ENCODE measurements at places on chromosomes 4 and X. TPM values are rescaled to one million over a fixed set of nuclear protein-coding genes. Genes with fewer than 3 reads are reported as not detected.
A peak's percentile ranks its signal among the peaks of the same experiment; 100 is the strongest.

The AFM gene
- not detected for total RNA-seq

The GSTCD gene
- total RNA-seq: 20.8 TPM

The KIT gene
- 0.28 TPM for total RNA-seq

The CLRN2 gene
- not detected for total RNA-seq

The DKK2 gene
- not detected for total RNA-seq

The GAGE12E gene
- not detected for total RNA-seq

The PCGF3 gene
- total RNA-seq: 19.7 TPM

The GRPR gene
- total RNA-seq: not detected

The GPR119 gene
- total RNA-seq: not detected

- no peaks in the 10 kb centered on the region for H3K36me3 ChIP-seq
- no peaks in the 10 kb centered on the region for H3K4me1 ChIP-seq
- H3K27ac ChIP-seq: no peak overlapping the region
- no peak for DNase-seq
- no peaks in the 10 kb centered on the region for H3K27me3 ChIP-seq
Measured at GRCh38 chrX:39519030-39519488, 578.7 kb downstream of the BCOR start.

DNA sequence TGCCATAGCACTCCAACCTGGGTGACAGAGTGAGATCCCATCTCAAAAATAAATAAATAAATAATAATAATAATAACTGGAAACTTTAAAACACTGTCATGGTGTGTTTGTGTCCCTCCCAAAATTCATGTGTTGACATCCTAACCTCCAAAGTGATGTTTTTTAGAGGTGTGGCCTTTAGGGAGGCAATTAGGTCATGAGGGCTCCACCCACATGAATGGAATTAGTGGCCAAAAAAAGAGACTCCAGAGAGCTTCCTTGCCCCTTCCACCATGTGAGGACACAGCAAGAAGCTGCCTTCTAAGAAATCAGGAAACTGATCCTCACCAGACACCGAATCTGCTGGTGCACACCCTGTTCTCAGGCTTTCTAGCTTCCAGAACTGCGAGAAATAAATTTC, 23.8 kb upstream of the RAPGEF2 start:
- H3K36me3 ChIP-seq: peaks cover 8% of the 10 kb centered on the region
- H3K27ac ChIP-seq: no peak overlapping the region
- H3K4me3 ChIP-seq: no peak overlapping the region
- no peaks in the 10 kb centered on the region for H3K27me3 ChIP-seq
- no peak for DNase-seq
- H3K4me1 ChIP-seq: peaks cover 32% of the 10 kb centered on the region

GRCh38 chr4:137533855-137534254, 1.6 kb upstream of the PCDH18 start:
- H3K4me1 ChIP-seq: no peaks in the 10 kb centered on the region
- no peaks in the 10 kb centered on the region for H3K27me3 ChIP-seq
- H3K4me3 ChIP-seq: no peak overlapping the region
- H3K36me3 ChIP-seq: no peaks in the 10 kb centered on the region
- DNase-seq: no peak

DNA sequence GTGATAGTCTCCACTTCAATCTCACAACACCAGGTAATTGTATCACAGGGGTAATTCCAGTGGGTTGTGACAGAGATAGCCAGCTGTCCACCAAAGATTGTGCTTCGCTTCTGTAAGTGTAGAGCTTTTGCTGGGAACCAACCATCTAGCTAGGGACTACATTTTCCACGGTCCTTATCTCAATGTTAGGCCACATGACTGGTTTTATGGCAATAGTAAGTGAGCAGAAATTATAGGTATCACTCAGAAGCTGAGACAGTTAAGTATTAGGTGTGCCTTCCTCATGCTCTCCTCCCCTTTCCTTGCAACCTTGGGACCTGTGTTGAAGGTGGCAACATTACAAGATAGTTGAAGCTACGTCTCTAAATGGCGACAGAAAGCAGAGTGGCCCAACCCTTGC, 108.8 kb upstream of the NALF2 start:
- no peaks in the 10 kb centered on the region for H3K36me3 ChIP-seq
- no peaks in the 10 kb centered on the region for H3K4me1 ChIP-seq
- no peak overlapping the region for H3K27ac ChIP-seq
- DNase-seq: no peak
- H3K27me3 ChIP-seq: peaks cover 4% of the 10 kb centered on the region
- no peak overlapping the region for H3K4me3 ChIP-seq

GRCh38 chrX:22433292-22434070, 160.8 kb downstream of the CBLL2 start:
- H3K4me1 ChIP-seq: no peaks in the 10 kb centered on the region
- H3K27ac ChIP-seq: no peak overlapping the region
- H3K27me3 ChIP-seq: no peaks in the 10 kb centered on the region
- DNase-seq: no peak
- no peaks in the 10 kb centered on the region for H3K36me3 ChIP-seq

DNA sequence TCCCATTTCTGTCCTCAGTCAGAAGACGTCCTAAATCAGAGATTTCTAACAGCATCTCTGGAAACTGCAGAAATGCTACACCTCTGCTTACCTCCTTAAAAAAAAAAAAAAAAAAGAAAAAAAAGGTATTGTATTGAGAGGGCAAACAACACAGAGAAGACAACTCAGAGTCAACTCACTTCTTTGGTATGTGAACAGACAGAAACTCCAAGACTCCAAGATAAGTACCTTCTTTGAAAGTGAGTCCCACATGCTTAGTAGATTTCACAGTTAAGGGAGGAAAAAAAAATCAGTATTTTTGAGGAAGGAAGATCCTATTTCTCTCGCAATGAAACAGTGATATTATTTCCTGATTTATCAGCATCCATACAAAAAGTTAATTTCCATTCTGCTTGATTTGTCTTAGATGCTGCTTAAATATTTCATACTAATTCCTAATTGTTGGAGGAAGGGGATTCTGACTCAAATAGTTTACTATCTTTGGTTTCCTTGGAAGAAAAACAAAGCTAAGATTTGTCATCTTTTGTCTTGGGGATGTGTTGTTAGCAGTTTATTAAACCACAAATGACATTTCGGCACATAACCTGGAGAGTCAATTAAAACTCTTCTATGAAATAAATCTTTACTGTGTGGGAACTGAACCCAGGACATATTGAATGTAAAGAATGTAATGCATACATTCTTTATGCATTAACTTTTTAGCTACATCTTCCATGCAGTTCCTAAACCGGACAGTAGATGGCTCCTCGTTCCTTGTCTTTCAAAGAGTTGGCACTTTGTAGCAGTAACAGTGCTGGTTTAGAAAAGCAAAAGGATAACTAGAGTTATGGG, 4.7 kb downstream of the RASGEF1B start:
- no peak overlapping the region for H3K27ac ChIP-seq
- peak; percentile 48 for DNase-seq
- no peaks in the 10 kb centered on the region for H3K36me3 ChIP-seq
- H3K4me3 ChIP-seq: no peak overlapping the region
- H3K4me1 ChIP-seq: peaks cover 49% of the 10 kb centered on the region
- no peaks in the 10 kb centered on the region for H3K27me3 ChIP-seq

- H3K27ac ChIP-seq: no peak overlapping the region
- no peaks in the 10 kb centered on the region for H3K36me3 ChIP-seq
- H3K4me3 ChIP-seq: no peak overlapping the region
- no peaks in the 10 kb centered on the region for H3K4me1 ChIP-seq
- H3K27me3 ChIP-seq: peaks cover 17% of the 10 kb centered on the region
Measured at GRCh38 chr4:101644516-101644915, 146.0 kb upstream of the BANK1 start.

DNA sequence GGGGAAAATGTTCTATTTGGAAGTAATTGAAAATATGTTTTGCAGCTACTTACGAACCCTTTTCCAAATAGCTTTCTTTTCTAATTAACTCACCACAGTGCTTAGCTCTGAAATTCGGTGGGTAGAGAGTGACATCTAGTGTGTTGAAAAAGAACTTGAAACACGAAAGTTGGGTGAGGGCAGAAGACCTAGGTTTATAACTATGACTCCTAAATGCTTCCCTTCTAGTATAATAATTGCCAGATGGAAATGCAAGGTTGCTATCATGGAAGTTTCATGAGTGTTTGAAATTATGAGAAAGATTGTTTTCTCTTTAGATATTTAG, 77.3 kb upstream of the NOCT start:
- peaks cover 11% of the 10 kb centered on the region for H3K27me3 ChIP-seq
- no peak overlapping the region for H3K4me3 ChIP-seq
- DNase-seq: no peak
- no peaks in the 10 kb centered on the region for H3K36me3 ChIP-seq
- no peak overlapping the region for H3K27ac ChIP-seq
- no peaks in the 10 kb centered on the region for H3K4me1 ChIP-seq

DNA sequence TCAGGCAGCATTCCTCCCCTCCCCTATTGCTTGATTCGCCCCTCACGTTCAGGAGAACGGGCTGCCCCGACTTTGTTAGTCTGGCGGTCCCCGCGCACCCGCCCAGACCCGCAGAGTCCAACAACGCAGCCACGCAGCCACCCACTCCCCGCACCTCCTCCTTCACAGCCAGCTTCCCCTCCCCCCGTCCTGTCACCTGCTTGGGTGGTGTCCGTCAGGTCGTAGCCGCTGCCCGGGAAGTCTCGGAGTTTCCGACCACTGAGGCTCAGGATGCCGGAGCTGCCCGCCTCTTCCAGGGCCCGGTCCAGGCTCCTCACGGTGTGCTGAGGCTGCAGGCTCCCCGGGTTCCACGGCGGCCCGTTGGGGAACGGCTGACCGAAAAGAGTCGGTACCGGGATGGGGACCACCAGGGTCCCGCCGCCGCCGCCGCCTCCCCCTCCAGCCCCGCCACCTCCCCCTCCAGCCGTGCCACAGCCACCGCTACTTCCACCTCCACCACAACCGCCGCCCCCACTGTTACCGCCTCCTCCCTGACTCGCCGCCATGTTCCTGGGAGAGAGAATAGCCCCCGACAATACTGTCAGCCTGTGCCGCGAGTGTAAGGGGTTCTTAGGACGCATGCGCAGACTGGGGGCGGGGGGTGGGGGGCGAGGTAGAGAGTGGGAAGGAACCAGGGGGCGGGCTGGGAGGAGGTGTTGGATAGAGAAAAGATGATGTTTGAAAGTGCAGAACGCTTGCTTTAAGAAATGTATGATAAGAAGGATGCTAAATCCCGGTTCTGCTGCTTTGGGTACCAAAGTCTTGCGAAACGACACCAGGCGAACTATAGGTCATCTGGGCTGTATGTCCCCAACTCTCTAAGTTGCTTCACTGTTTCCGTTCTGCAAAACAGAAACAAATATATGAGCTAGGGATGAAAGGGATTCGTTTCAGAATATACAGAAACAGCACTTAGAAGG, at the start of gene LRCH2:
Gene LRCH2, minus strand, starts transcription at position 600 of the 959 bp plus-strand sequence. Its CDS starts 55 bp downstream, at position 545.
- H3K4me3 ChIP-seq: peak within 1 kb of the TSS; percentile 7
- H3K27me3 ChIP-seq: peaks cover 30% of the 10 kb centered on the region
- H3K4me1 ChIP-seq: no peaks in the 10 kb centered on the region

DNA sequence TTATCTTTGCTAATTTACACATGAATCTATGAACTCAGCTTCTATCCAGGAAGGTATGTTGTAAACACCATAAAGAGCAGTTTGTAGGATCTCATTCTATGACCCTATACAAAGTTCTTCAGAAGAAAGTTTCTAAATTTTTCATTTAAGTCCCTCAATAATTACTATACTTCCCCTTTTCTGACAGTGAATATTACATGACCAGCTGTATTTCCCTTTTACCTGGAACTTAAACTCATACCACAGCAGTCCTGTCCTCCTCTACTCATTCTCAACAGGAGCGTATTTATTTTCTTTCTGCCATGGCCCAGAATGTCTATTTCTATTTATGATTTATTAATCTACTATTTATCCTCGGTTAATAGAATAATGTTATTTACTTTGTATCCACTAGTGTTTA, 15.8 kb downstream of the RASGEF1B start:
- peaks cover 36% of the 10 kb centered on the region for H3K36me3 ChIP-seq
- no peak overlapping the region for H3K4me3 ChIP-seq
- H3K27me3 ChIP-seq: no peaks in the 10 kb centered on the region
- no peak overlapping the region for H3K27ac ChIP-seq

DNA sequence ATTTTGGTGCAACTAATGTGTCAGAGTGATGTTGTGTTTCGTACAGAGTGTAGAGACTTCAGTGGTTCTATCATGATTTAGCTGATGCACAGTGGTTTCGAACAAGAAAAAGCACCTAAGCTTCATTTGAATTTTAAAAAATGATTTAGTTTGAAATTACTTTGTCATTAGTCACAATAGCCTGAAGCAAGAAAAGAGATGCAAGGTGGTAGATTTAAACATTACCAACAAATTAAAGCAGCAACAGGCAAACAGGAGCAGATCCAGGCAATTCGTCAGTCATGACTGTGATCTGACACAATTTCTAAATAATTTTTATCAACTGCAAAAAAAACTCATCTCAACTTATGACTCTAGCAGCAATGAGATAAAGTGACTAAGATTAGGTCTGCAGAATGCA, 24.6 kb upstream of the COX7B2 start:
- H3K4me3 ChIP-seq: no peak overlapping the region
- no peak overlapping the region for H3K27ac ChIP-seq
- no peaks in the 10 kb centered on the region for H3K36me3 ChIP-seq
- DNase-seq: no peak
- no peaks in the 10 kb centered on the region for H3K4me1 ChIP-seq
- H3K27me3 ChIP-seq: no peaks in the 10 kb centered on the region

All from activated naive CD8-positive, alpha-beta T cell treated with anti-CD3 and anti-CD28 coated beads for 36 hours (primary cell).